ENCODE measurements at places on chromosomes 2 and 18. TPM values are rescaled to one million over a fixed set of nuclear protein-coding genes. Genes with fewer than 3 reads are reported as not detected.

KCNG3 gene
- total RNA-seq: not detected

BOK gene
- total RNA-seq: 23.3 TPM

CFAP65 gene
- total RNA-seq: not detected

RAB31 gene
- 18.9 TPM for total RNA-seq

TMEM163 gene
- 0.13 TPM for total RNA-seq

All from epithelial cell of alveolus of lung (primary cell).